Activated CD8-positive, alpha-beta memory T cell treated with anti-CD3 and anti-CD28 coated beads, Interleukin-2, amount 50 U/mL, for 4 hours (primary cell): ENCODE measurements at places on chromosomes 1 and 21.
A peak's percentile ranks its signal among the peaks of the same experiment; 100 is the strongest.

DNA sequence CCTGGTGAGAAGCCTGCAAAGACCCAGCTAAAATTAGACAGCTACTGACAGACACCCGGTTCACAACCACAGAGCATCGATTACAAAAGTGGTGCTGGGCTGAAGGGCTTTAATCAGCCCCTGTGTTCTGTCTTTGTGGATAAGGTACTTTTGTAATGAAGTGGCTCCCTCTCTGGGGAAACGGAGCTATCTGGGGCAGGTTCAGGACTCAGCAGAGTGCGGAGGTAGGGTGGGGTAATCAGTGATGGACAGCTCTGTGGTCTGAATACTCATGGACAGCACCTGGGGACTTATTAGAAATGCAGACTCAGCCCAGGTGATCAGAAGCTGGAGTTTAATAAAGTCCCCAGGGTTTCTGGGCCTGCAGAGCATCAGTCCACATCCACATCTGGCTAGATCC lies 152.0 kb downstream of the MATN1 start:
- no peak for DNase-seq

- no peak for DNase-seq
These were observed 4.4 kb downstream of the ATP1B1 start for GRCh38 chr1:169110689-169111447.

DNA sequence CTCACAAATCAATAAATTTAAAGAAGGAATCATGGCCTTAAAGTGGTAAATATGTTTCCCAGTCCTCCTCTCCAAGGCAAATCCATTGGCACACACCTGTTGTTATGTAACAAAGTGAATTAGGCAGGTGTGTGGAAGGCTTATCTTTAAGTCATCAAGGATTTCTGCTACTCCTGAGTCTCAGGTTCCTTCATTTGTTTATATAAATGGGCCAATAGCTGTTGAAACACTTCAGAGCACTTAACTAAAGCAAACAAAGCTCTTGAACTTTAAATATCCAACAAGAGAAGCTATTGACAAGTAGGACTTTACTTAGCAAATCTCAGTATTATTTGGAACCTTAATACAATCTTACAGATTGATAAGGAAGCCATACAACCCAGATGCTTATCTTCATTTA lies 99.3 kb upstream of the ESRRG start:
- DNase-seq, result no peak

GRCh38 chr1:202224453-202224852 lies 30.9 kb downstream of the LGR6 start:
- no peak for DNase-seq

GRCh38 chr1:77051425-77051824 lies 167.8 kb downstream of the PIGK start:
- DNase-seq, result no peak

DNA sequence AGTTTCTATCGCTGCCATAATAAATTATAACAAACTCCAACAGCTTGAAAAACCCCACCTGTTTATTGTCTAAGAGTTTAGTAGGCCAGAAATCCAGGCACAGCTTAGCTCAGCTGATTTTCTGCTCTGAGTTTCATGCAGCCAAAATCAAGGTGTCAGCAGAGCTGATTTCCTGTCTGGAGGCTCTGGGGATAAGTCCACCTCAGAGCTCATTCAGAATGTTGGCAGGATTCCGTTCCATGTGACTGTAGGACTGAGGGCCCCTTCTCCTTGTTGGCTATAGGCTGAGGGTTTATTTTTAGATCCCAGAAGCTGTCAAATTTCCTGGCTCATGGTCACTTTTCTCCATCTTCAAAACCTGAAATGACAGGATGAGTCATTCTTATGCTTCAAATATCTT lies 91.6 kb upstream of the CHODL start:
- DNase-seq, result no peak

DNA sequence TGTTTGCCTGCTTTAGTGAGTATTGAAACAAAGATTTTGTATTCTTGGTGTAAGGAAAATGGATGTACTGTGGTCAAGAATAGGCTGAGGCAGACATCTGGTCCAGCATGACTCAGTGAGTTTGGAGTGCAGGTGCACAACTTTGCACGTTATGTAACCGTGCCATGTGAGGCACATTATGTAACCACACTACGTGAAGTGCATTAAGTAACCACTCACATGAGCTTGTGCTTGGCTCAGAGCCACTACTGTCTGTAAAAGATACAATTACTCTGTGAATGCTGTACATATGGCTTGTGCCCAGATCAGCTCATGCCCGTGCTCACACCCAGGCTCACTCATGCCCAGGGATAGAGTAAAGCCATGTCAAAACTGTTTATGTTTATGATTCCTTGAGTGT lies 216.8 kb downstream of the CTH start:
- no peak for DNase-seq

- no peak for DNase-seq
These were observed 364 bp upstream of the BCAR3 start for GRCh38 chr1:93681989-93682412.

DNA sequence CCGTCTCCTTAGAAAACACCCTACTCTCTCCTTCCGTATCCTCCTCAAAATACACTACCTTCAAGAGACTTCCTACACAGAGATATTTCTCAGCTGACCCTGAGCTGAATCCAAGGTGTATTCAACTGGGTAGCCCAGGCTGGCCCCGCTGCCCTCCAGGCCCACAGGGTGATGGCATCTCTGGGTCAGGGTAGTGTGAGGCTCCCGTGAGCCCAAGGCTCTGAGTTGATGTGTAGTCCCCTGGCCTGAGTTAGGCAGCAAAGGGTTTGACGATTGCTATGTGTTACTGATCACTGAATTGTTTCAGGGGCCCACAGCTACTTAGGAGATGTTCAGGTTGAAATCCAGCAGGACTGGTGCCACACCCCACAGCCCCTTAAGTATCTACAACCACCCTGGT lies 6.7 kb downstream of the INAVA start:
- DNase-seq, result no peak

GRCh38 chr21:36698981-36699545 lies at the start of gene SIM2:
Gene SIM2 (plus strand): TSS chr21:36699115. CDS start chr21:36699747, 632 bp downstream.
- DNase-seq, result no peak

- no peak for DNase-seq
These were observed 59.7 kb downstream of the ATP1A1 start for GRCh38 chr1:116432655-116433265.

- DNase-seq, result peak; percentile 55
These were observed 2.7 kb upstream of the KCNJ9 start for GRCh38 chr1:160078512-160079195.

- DNase-seq, result no peak
These were observed 440.1 kb upstream of the PTBP2 start for GRCh38 chr1:96281491-96281890.

- DNase-seq, result no peak
These were observed 12.9 kb upstream of the PDE9A start for GRCh38 chr21:42640486-42640885.

GRCh38 chr1:229184066-229184465 lies 86.8 kb upstream of the RAB4A start:
- no peak for DNase-seq

DNA sequence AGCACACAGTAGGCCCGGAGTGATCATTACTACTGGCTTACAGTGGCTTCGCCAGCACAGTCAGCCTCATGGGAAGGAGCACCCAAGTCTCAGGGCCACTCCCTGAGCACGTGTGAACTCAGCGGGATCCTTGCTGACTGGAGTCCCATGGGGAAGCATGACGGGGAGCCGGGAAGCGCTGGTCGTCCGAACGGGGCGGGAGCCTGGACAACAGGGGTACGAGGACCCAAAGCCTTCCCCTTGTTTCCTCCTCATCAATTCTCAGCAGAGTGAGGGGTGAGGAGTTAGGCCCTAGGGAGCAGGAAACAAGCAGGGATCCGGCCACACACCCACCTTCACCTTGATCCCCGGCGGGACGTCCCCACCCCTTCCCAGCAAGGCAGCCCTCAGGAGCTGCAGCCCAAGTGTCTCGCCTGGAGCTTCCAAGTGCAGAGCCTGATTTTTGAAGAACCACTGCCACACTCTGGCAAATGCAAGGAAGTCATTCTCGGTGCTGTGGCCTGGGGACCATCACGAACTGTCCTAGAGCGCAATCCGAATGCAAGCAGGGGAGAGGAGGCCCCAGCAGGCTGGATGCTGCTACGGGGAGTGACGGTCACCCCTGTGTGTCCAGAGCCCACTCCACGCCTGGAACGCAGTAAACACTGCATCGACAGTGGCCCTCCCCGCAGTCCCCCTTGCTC lies 35.5 kb downstream of the TOMM20 start:
- DNase-seq, result no peak

DNA sequence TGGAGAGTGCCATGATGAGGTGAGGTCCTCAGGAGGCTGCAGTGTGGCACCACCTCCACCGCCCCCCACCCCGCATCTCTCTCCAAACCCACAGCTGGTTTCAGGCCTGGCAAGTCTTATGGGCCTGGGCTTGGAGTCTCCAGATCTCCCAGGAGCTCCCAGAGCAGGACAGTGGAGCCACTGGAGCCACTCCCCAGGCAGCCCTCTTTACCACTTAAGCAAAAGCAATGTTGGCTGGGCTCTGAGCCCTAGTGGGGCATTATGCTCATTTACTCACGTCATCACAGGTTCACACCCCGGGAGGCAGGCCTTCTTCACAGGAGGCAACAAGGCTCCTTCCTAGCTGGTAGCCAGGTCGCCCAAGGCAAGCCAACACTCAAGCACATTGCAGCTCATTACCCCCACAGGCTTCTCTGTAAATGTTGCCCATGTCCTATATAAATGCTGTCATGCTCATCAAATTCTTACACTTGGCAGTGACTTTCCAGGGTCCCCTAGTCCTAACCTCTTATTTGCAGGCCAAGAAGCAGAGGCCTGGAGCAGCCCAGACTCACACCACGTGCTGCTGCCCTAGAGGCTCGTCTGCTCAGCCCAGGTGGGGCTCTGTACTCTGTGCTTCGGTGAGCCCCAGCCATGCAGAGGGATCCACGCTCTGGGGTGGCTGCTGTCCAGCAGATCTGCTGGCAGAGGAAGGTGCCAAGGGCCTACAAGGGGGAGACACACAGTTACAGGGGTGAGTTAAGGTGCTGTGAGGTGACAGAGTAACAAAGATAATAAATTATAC lies 459.3 kb downstream of the MATN1 start:
- DNase-seq, result no peak

- no peak for DNase-seq
These were observed 613.3 kb upstream of the PLXNA2 start for GRCh38 chr1:208857465-208857864.

GRCh38 chr1:10781137-10781536 lies 15.3 kb downstream of the CASZ1 start:
- DNase-seq, result no peak

DNA sequence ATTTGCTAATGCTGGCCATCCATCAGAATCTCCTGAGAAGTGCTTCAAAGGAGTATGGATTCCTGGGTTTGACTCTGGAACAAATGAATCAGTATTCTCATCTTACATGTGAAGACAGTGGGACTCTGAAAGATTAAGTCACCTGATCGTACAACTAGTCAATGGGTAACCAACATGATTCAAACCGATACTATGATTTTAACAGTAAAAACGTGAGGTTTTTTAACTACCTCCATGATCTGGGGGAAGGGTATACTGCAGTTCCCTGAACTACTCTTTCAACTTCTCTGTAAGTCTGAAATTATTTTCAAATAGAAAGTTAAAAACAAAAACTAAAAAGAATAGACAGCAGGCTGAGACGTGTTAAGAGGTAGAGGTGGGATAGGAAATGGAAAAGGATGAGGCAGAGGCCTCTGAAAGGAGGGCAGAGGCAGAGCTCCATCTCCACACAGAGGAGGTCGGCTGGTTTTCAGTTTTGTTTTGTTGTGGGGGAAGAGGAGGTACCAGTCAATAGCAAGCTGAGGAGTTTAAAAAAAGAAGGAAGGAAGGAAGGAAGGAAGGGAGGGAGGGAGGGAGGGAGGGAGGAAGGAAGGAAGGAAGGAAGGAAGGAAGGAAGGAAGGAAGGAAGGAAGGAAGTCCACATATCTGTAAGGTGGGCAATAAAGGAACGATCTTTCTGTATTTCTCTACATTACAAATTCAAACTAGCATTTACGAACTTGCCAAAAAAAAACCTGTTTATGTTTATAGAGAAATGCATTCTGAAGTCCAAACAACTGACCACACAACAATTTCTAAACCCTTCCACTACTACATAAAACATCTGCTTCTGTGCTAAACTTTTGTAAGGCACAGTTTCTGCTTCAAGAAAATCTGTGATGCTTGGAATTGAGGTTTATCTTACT lies 213.1 kb downstream of the RERE start:
- DNase-seq, result no peak

GRCh38 chr1:53752281-53752680 lies 13.3 kb upstream of the GLIS1 start:
- DNase-seq, result no peak

DNA sequence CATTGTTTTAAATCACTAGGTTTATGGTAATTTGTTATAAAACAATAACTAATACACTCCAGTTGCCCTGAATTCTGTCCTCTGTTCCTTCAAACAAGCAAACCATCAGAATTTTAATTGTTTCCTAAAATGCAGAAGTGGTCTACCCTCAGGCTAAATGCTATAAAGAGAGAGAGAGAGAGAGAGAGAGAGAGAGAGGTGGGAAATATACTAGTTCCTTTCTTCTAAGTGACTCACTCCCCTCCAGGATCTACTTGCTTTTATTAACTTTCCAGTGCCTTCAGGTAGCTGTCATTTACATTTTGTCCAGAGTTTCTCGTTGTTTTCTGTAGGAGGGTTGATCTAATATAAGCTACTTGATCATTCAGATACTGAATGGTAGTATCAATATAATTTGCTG lies 26.4 kb downstream of the LRRC53 start:
- DNase-seq, result no peak

GRCh38 chr1:156033011-156033410 lies 12.3 kb upstream of the SSR2 start:
- DNase-seq, result no peak

GRCh38 chr1:163896001-163896400 lies 574.2 kb downstream of the NUF2 start:
- DNase-seq, result no peak

DNA sequence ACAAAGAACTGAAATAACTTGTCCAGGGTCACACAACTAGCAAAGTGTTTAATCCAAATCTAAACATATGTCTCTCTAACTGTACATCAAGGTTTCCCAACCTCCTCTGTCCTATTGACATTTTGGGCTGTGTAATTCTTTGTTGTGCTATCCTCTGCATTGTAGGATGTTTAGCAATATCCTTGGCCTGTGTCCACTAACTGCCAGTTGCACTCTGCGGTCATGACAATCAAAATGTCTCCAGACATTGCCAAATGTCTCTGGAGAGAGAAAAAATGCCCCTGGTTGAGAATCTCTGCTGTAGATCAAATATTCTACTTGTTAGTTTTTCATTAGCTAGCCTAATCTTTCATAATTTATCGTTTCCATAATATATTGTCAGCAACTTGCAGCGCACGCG lies 353.4 kb upstream of the NEGR1 start:
- no peak for DNase-seq

DNA sequence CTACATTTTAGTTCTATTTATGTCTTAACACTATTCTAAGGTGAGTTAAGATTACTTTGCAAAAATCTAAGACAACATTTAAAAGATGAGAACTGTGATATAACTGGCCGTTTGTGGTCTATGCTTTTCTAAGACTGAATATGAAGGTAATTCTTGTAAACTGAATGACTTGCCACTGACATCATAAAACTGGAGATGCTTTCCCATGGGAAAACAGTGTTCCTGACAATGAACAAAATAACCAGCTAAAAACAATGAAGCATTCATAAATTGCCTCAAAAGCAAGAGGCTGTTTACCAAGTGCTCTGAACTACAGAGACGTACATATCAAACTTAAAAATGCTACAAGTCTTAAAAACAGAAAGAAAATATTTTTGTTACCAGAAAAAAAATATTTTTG lies 54.7 kb downstream of the APP start:
- DNase-seq, result no peak
